ENCODE measurements at places on chromosomes 16 and 17.

DNA sequence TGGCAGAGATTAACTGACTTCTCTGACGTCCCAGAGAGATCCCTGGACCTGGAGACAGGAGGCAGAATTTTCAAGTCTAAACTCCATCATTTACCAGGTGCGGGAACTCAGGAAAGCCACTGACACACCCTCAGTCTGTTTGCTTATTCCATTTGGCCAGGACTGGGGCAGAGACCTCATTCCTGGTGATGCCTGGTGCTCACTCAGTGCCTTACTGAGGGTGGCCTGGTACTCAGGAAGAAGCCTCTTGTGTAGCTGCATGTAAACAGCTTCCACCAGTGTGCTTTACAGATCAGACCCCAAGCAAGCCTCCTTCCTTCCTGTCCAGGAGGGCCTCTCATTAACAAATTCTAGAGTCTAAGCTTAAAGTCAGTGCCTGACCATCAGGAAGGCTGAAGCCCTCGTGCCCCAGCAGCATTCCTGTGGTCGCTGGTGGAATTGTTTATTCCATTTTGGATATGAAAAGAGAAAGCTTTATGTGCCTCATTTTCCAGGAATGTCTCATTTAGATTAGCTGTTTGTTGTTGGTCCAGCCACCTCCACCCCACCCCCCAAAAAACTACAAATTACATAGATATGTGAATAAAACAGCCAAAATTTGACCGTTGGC lies 236.1 kb upstream of the CDH5 start:
- no peak for DNase-seq

DNA sequence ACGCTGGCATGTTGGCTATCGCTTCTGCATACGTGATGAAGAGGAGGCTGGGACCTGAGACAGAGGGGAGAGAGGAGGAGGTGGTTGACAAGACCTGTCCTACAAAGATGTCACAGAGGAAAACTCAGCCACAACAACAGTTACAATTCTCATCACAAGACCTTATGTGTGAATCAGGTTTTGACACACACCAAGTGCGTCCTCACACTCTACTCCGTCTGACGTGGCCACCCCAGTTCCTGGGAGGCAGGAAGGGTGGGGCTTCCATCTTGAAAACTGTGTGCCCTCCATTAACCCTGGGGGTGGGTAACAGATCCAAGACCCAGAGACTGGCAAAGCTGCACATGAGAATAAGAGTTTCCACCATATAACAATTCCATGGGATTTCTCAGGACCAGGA lies 24.1 kb downstream of the SLC6A4 start:
- DNase-seq, result no peak

GRCh38 chr17:58005031-58005727 lies 1.9 kb downstream of the SRSF1 start:
- no peak for DNase-seq

DNA sequence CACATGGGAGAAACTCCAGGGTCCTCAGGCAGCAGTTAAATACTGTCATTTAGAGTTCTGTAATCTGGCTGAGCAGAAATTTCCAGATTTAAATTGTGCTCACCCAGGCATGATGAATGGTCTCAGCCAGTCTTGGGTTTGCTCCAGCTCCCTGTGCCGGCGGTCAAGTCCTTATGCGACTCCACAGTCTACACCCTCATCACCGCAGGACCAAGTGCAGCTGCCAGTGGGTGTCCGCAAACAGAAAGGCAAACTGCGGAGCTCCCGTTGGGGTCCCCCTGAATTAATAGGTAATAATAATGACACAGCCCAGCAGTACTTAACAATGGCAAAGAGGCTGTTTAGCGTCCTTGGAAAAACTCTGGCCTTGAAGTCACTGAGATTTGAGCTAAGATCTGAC lies 3.9 kb upstream of the CACNG4 start:
- DNase-seq, result no peak

DNA sequence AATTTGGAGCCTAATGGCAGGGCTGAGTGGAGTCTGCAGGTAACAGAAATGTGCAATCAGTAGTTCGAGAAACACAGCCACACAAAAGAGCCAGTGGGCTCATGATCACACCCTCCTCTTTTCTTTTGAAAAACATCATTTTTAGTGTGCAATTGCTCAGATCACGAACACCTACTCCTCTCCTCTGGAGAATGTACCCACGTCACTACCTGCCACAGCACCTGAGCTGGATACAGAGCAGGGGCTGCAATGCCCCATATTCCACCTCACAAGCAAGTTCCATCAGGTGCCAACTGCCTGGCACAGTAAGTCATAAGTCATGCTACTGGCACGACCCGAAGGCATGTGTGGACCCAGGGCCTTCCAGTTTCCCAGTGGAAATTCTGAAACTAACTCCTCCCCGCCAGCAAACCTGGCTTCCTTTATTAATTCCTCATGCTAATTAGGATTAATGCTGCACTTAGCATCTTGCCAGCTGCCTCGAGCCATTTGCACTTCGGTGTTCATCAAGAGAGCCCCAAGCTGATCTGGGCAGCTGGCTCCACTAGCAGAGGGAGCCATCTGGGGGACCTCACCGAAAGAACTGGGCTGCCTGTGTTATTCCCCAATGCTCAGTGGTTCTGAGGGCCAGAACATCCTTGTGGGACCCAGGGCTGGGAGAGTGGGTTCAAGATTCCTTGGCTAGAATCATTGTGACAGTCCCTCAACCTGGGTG lies 2.4 kb downstream of the CACNG4 start:
- no peak for DNase-seq

DNA sequence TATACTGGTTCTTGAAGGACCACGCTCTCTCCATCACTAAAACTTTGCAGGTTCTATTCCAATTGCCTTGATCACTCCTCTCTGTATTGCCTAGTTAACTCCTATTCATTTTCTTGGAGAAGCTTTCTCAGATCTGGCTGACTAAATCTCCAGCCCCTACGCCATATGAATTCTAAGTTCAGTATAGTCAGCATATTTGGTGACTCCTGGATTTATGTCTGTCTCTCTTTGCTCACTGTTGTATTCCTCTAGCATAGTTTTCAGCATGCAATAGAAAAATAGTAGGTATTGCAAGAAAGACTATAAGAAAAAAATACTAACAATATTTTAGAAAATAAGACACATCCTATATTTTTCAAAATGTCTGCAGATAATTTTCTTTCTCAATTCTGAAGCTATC lies 579.7 kb downstream of the CDH11 start:
- no peak for DNase-seq
